ENCODE measurements at places on chromosomes 5 and 9.

GRCh38 chr5:35304291-35304690 lies 74.0 kb upstream of the PRLR start:
- DNase-seq, result no peak

GRCh38 chr5:134517553-134517952 lies 7.9 kb upstream of the JADE2 start:
- DNase-seq, result no peak

GRCh38 chr9:24118190-24118589 lies 292.1 kb upstream of the ELAVL2 start:
- no peak for DNase-seq

- DNase-seq, result no peak
Observed at GRCh38 chr5:37841203-37841602, 1.4 kb upstream of the GDNF start.

DNA sequence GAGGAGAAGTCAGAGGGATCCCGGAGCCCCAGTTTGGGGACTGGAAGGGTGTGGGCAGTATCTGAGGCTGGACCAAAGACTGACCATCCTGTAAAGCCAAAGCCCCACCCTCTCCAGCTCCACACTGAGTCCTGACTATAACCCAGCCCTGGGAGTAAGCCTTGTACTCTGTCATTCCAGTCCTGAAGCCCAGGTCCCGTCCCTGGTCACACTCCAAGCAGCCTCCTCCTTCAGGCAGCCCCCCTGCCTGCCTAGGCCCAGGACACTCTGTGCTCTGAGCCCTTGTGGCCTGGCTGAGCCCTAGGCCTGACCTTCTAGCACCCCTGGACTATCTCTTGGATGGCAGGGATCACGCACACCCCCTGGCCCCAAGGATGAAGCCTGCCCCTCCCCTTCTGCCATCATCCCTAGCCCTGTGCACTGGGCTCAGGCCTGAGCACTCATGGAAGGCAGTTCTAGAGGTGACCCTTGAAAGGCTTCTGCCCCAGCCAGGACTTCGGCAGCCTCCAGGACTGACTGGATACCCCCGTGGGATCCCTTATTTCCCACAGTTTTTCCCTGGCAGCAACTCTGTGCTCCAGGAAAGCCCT lies 28.0 kb upstream of the ENHO start:
- DNase-seq, result no peak

GRCh38 chr5:139040081-139040480 lies 158.1 kb downstream of the SIL1 start:
- DNase-seq, result no peak

DNA sequence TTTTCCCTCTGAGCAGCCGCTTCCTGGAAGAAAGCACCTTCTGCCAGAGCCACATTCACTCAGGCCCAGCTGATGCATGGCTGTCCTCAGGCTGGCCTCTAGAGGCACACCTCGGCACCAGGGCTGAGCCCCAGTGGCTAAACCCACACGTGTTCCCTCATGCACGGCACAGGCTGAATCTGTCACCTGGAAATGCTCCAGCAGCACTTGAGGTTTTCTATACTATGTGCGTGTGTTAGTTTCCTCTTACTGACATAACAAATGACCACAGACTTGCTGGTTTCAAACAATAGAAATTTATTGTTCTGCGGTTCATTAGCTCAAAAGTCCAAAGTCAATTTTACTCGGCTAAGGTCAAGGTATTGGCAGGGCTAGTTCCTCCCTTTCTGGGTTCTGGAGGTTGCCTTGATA lies 141.4 kb downstream of the LRRC70 start:
- no peak for DNase-seq

- DNase-seq, result no peak
Observed at GRCh38 chr5:178207917-178208280, 3.6 kb downstream of the HNRNPAB start.

- DNase-seq, result no peak
Observed at GRCh38 chr5:179439181-179439985, 94.1 kb upstream of the ADAMTS2 start.

- no peak for DNase-seq
Observed at GRCh38 chr9:134355561-134356279, 29.5 kb downstream of the RXRA start.

GRCh38 chr9:107274096-107274495 lies 9.0 kb upstream of the RAD23B start:
- DNase-seq, result no peak

- no peak for DNase-seq
Observed at GRCh38 chr9:111113712-111114111, 75.4 kb upstream of the LPAR1 start.

DNA sequence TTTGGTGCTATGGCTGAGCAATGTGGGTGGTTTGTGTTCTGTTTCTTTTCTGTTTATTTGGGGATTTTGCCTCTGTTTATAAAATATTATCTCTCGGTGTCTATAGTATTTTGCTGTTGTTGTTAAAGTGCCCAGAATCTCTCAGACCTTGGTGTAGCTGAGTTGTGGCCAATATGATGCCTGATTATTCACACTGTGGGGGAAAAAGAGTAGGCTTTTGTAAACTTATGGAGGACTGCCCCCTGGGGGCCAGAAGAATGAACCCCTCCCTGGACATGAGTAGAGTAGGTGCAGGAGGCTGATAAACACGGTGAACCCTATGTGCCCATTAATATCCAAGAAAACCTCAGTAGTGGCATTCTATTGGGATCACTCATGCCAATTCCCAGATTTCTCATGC lies 49.0 kb upstream of the DPYSL3 start:
- DNase-seq, result no peak

- DNase-seq, result no peak
Observed at GRCh38 chr9:125095821-125096443, 47.4 kb downstream of the SCAI start.

GRCh38 chr5:154042766-154043165 lies 4.0 kb downstream of the MFAP3 start:
- DNase-seq, result no peak

GRCh38 chr5:96022971-96023370 lies 61.3 kb upstream of the ELL2 start:
- DNase-seq, result no peak

- DNase-seq, result no peak
Observed at GRCh38 chr9:100427366-100428263, 672 bp downstream of the MSANTD3 start.

DNA sequence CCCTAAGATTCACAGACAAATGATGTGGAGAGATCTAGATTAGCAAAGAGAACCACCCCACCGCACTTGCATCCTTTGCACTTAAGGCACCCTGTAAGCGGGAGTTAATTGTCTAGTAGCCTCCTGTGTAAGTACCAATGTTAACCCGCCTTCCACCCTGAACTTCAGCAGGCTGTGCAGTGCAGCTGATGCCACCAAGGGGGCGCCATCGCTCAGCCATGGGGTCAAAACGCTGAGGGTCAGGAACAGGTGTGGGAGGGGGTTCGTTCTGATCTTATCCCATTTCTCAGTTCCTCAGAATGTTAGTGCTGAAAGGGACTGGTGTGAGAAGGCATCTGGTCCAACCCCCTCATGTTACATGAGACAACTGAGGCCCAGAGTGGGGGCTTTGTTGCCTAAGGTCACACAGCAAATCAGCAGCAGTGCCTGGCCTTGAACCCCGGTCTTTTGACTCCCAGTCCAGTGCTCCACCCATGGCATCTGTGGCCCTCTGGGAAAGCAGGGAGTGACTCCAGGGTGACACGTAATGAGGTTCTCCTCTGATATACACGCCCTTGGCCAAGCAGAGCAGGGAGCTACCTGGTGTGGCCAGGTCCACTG lies 57.3 kb downstream of the CYFIP2 start:
- no peak for DNase-seq

- DNase-seq, result no peak
Observed at GRCh38 chr9:96413302-96414221, 4.6 kb downstream of the ZNF367 start.

GRCh38 chr5:68313336-68313735 lies 97.8 kb downstream of the PIK3R1 start:
- no peak for DNase-seq

- DNase-seq, result no peak
Observed at GRCh38 chr5:168950241-168950951, 350.5 kb downstream of the SLIT3 start.

DNA sequence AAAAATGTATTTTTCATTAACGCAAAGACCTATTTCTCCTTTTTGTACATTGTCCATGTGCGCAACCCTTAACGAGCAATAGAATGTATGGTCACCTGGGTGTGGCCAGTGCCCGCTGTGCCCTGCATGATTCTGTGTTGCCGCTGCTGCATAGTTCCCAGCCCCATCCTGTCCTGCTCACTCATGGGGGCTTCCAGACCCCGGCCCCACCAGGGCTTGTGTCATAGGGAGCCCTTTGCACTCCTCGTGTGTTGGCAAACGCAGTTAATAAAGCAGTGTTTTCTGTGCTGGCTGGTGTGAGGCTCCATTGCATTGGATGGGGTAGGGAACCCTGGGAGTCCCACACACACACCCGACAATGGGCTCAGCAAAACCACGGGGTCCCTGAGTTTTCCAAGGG lies 49.7 kb downstream of the SAR1B start:
- no peak for DNase-seq

DNA sequence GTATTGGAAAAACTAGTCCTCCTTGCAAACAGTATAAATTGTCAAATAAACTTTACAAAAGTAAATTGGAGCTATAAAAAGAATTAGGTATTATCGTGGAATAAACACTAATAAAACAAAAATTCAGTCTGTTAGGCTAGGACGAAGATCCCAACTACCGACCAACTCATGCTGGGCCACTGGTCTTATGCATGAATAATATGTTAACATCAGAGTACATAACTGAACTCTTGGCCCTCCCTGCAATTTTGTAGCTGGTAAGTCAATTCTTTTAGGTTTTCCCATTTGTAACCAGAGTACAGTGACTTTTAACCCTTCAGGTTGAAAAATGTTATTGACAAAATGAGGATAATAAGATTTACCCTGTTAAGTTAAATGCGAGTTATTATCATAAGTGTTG lies 428.7 kb downstream of the BNC2 start:
- DNase-seq, result no peak

- no peak for DNase-seq
Observed at GRCh38 chr5:136517755-136518154, 152.4 kb upstream of the TRPC7 start.

DNA sequence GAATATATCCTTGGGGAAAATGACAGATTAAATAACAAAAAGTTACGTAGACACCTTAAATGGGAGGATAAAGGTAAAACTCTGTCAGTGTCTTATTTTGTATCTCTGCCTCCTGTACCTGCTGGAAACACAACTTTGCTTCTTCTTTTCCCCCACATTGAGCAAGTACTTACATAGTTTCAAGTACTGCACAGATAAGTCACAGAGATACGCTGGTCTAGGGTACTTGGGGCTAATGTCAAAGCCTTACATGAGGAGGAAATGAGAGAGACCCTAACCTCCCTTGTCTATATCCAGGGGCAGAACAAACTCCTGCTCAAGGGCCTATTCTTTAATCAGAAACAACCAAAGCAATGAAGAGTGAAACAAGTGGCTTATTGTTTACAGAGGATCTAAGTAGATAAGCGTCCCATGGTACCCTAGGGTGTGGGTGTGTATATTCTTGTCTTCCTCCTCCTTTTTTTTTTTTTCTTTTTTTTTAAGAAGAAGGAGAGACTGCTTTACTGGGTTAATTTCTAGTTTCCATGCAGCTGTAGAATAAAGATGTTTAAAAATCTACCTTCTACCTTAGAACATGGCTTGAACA lies 43.1 kb downstream of the ELL2 start:
- no peak for DNase-seq

GRCh38 chr5:142725231-142726187 lies 39.6 kb upstream of the FGF1 start:
- no peak for DNase-seq

DNA sequence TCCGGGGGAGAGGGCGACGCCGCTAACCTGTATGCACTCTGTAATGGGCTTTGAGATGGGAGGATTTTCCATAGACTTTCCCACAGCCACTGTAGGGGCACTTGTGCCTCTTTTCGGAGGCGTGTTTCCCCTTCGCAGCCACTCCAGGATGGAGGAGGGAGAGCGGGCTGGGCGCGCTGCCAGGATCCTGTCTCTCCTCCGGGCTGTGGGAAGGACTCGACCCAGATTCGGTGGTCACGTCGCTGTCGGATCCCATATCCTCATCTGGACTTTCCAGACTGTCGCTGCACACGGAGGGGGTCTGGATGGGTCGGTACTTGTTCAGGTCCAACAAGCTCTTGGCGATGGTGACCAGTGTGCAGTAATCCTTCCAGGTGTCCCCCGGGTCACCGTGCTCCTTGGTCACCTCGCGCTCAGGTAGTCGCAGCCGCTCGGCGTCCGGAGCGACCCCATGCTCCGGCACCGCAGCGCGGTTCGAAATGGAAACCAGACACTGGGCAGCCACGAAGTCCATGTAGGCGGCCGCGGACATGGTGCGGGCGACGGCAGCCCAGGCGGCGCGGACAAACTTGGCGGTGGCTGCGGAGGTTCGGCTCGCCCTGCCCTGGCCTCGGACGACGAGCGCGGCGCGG lies 1.5 kb downstream of the KLF9 start:
- no peak for DNase-seq

DNA sequence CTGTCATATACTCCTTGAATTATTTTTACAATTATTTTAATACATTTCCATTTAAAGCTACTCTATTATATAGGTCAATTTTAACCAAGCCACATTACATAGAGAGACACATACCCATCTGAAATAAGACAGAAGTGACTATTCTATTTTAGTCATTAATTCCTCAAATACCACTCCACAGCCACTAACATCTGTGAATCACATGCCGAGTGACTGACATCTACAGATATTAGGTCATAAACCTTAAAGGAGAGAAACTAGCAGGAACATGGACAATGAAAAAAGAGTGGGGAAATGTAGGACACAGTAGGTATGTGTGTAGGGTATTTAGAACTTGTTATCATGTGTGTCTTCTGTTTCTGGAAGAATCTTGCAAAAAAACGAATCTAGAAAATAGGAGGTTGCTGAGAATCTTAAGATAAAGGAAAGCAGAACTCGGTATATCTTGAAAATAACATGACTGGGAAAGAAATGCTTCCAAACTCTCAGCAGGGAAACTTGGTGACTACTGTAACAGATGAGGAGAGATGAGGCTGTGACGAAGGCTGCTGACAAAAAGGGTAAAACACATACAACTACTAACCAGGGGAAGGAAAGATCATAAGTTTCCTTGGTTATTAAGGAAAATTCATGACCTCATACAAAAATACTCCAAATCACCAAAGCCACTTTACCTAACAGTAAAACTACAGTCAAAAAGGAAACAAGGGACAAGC lies 84.6 kb downstream of the PLPP1 start:
- no peak for DNase-seq

DNA sequence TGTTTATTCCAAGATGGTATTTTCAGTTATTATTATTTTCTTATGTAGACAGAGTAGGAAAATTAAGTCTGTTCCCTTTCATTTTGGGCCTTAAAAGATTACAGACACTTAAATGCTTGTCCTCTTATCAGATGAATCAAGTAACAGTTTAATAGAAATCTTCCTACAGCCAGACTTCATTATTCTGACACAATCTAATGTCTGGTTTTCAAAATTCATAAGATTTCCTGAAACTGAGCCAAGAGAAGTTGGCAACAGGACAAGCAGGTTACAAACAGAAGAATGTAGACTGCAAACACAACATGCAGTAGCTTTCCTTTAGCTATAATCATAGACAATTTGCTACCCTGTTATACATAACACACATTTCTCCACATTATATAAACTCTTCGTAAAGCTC lies 130.5 kb downstream of the FBXL17 start:
- no peak for DNase-seq
